ENCODE measurements at places on chromosomes 13 and 19.

GRCh38 chr19:33290082-33290815 is 12.1 kb downstream of the CEBPA start:
- DNase-seq, result no peak

GRCh38 chr19:15292140-15292539 is 40.2 kb downstream of the BRD4 start:
- no peak for DNase-seq

GRCh38 chr13:36709136-36709890 is 35.5 kb downstream of the SERTM1 start:
- no peak for DNase-seq

GRCh38 chr13:44107357-44108121 is 227.8 kb downstream of the LACC1 start:
- DNase-seq, result no peak

GRCh38 chr19:7395360-7396066 is 46.8 kb downstream of the ARHGEF18 start:
- no peak for DNase-seq

DNA sequence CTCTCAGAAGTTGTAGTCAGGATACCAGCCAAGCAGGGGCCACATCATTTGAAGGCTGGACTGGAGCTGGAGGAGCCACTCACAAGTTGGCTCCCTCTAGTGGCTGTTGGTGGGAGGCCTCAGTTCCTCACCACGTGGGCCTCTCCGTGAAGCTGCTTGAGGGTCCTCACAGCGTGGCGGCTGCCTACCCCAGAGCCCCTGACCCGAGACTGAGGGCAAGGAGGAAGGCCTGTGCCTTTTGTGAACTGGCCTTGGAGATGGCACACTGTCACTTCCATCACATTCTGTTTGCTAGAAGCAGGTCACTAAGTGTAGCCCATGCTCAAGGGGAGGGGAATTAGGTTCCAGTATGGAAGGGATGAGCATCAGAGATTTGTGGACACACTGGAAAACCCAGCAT is 14.6 kb downstream of the GNA11 start:
- peak; percentile 84 for DNase-seq

- no peak for DNase-seq
Observed at GRCh38 chr13:39039041-39039440, 785 bp downstream of the NHLRC3 start.

DNA sequence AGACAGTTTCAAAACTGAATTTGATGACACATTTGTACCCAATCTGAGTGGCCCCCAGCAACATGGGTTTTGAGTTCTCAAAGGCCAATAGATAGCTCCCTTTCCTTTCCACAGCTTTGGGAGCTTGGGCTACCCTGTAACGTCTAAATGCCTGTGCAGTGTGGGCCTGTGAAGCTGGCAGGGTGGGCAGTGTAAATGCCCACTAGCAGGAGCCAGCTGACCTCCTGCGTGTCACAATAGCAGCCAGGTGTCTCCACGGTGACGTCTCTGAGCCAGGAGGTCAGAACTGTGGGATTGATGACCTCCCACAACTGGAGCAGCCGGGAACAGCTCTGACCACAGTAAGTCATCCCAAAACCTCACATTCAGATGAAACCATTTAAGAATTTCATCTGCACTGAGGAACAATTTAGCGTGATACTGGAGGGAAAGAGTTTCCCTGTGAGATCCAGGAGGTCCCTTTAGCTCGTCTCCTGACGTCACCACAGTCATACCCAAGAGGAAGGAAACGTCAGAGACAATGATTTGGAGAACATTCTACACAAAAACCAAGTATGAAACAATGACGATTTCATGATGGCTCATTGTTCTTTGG is at the start of gene IPO5:
Gene IPO5, plus strand, starts transcription at position 300 of the 595 bp plus-strand sequence. CDS start 23,022 bp downstream, outside the sequence.
- DNase-seq, result no peak

- DNase-seq, result no peak
Observed at GRCh38 chr13:98447881-98448641, 128.8 kb downstream of the STK24 start.
